Hematopoietic multipotent progenitor cell (in vitro differentiated cells): ENCODE measurements at places on chromosomes 16 and 17.

DNA sequence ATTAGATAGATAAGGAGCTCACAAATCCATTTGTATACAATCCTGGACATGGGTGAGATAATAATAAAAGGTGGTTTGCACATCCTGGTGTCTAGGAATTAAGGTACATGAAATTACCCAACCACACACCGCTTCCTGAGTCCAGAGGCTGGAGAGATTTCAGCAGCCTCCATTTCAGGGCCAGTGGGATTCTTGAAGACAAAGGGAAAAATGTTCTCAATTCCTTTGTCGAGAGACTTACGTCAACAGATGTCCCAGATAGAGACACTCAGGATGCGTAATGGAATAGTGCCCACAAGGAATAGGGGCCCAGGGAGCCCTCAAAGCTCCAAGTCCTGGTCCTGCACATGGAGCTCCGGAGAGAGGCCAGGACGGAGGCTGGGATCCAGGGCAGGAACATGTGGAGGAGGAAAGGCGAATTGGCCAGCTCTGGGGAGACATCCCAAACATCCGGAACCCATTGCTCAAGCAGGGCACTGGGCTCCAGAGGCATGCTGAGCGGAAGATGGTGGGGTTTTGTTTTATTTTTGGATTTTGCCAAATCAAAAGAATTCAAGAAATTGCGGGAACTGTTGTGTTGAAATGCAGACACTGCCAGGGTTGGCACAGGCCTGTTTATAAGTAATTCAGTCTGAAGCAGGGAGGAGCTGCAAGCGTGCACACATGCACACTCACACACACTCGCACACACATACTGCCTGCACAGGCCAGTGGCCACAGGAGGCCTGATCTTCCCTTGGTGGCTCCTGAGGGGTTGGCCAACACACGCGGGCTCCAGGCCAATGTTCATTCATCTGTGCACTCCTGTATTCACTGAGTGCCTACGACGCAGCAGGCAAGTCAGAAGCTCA lies 97.2 kb downstream of the NOG start:
- DNase-seq = no peak

DNA sequence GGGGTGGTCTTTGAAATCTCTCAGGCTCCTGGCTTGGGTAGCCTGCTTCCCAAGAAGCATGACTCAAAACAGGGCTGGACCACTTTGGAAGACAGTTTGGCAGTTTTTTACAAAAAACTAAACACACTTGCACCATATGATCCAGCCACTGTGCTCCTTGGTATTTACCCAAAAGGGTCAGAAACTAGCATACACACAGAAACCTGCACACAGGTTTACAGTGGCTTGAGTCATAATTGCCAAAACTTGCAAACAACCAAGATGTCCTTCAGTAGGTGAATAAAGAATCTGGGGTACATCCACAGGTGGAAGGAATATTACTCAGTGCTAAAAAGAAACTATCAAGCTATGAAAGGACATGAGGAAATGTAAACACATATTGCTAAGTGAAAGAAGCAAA lies 323.2 kb upstream of the CDH5 start:
- DNase-seq = no peak

DNA sequence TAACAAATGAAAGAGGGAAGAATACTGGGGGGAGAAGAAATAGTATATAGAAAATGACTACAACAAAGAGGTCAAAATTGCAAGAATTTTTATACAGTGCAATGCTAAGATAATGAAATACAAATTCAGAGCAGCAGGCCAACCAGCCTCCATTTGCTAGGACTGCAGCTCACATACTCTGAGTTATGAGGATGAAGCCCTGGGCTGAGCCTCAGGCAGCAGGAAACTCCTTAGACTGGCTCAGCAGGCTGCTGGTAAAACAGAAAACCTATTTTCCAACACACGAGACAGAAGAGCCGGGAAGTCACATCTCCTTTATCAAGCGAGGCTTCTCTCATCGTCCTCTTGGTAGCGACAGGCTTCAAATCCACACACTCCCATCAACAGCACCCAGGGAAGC lies 296.5 kb downstream of the SLC39A11 start:
- DNase-seq = no peak

- peak; percentile 81 for DNase-seq
Measured at GRCh38 chr17:60641810-60642220, 35.8 kb upstream of the BCAS3 start.

GRCh38 chr17:54626146-54626703 lies 274.4 kb upstream of the TOM1L1 start:
- DNase-seq = no peak

GRCh38 chr16:15439521-15439920 lies 5.1 kb downstream of the BMERB1 start:
- no peak for DNase-seq

GRCh38 chr16:75345711-75346110 lies 87.6 kb downstream of the CFDP1 start:
- no peak for DNase-seq

- no peak for DNase-seq
Measured at GRCh38 chr16:24526701-24527495, 12.5 kb upstream of the RBBP6 start.

DNA sequence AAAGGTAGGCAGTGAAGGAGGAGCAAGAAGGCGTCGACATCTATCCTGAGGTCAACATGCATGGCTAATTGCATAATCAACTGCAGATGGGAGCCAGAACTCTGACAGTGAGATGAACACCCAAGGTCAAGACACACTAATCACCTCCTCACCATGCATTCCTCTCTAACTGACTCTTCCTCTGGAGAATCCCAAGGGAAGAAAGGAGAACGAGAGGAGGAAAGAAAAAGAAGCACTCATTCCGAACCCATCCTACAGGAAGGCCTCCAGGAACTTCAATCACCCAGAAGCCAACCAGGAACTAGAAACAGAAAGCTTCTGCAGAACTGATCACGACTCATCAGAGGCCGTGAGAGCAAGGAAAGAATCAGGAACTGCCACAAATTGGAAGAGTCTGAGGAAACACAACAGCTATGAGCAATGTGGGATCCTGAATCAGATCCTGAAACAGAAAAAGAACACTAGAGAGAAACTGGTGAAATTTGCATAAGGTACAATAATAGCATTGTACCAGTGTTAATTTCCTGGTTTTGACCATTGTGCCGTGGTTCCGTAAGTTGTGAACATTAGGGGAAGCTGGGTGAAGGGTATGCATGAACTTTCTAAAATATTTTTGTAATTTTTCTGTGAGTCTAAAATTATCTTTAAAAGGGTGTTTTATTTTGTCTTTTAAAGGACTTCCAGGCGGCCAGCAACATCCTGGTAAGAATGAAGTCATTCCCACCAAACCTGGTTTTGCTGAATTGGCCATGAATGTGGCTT lies 10.0 kb upstream of the BEAN1 start:
- no peak for DNase-seq

DNA sequence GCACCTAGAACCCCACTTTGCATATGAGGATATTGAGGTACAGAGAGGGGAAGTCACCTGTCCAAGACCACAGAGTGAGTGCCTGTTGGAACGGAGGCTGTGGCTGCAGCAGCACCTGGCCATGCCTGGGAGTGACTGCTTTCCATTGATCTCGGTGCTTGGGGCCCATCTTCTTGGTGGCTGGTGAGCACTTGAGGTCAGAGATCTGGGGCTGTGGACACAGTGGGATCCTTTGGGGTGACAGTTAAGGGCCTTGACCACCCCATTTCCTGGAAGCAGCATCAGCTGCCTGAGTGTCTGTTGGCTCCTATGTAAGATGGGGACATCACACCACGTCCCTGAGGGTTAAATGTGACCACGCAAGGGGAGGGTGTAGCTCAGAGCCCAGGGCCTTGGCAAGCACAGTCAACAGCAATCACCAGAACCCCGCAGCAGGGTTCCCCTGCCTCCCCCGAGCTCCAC lies 111.7 kb downstream of the IRF8 start:
- DNase-seq = no peak

DNA sequence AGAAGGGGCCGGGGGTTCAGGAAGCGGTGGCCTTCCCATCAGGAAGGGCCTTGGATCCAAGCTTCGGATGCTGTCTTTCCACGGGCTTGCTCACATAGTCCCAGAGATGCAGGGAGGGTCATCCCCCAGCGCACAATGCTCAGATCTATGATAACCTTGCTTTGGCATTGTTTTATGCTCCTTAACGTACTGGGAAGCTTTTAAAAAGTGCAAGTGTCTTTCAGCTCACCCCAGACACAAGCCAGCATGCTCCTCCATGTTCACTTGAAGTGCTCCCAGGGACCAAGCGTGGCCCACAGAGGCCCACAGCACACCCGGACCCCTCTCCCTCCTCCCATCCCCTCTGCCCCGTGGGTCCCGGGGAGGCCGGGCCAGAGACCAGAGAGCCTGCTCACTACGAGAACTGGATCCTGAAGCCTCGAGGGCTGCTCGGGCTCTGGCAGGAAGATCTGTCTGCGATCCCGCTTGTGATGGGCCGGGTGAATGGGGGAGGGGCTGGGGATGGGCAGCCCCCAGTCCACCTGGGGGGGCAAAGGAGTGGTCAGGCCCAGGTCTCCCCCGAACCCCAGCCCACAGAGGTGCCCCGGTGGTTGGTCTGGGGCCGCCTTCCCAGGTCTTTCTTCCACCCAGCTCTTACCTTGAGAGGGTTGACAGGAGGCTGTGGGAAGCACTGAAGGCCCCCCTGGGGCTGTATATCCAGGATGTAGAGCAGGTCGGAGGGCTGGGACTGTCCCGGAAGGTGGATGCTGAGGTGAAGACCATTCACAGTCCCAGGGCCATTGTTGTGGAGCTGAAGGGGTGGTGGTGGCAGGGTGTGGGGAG lies 11.8 kb upstream of the FAM171A2 start:
- DNase-seq = no peak

GRCh38 chr16:55914383-55914782 lies 39.2 kb upstream of the CES5A start:
- no peak for DNase-seq

DNA sequence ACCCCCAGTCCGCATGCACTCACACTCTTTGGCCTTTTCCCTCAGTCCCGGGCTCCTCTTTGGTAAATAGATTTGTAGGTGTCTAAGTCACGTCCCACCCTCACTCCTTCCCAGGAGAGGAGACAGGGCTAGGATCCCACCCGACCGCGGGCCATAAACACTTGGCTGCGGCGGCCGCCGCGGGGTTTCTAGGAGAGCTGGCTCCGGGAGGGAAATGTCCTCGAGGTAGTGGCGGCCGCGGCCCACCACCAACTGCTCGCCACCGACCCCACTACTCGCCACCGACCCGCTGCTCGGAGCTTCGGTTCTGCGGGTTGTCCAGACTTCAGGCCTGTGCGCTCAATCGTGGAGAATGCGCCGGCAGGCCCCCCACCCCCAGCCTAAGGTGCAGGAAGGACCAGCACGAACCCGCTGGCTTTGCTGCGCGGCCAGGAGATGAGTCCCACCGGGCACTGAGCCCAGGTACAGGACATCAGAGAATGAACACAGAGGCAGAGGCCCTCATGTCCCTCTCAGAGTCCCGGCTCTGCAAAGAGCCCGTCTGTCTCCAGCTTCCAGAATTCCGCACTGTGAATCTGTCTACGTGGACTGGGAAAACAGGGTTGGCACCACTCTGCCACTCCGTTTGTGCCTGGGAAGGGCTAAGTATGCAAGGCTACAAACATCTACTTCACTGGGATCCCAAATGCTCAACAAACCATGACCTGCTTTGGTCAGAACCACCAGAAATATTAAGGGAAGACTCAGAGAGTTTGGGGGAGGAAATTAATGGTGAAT lies 2.5 kb downstream of the PRAC2 start:
- DNase-seq = no peak

GRCh38 chr16:4414187-4414917 lies 2.0 kb downstream of the CORO7 start:
- no peak for DNase-seq

DNA sequence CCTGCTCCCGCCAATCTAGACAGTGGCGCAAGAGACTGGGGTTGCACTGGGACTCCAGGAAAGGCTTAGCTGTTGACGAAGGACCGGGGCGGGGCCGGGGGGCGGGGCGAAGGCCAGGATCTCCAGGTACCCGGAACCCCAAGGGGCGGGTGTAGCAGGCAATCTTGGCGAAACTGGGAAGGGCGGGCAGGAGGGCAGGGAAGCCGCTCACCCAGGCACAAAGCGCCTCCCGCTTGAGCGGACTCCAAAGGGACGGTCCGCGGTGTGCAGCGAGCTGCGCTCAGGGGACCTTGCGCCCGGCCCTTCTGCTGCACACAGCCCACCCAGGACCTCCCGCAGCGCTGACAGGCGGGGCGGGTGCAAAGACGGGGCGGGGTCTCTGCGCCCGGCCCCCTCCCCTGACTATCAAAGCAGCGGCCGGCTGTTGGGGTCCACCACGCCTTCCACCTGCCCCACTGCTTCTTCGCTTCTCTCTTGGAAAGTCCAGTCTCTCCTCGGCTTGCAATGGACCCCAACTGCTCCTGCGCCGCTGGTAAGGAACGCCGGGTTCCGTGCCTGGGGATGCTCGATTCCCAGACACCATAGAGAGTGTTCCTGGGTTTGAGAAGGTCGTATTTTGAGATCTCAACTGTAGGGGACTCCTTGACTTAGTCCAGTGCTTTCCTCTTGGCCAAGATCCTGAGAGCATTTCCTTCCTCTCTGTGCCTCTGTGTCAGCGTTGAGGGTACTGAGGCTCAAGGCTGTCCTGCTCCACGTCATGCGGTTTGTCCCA lies at the start of gene MT1F:
Gene MT1F (plus strand): TSS at position 405 of the 772 bp plus-strand sequence. CDS start 100 bp downstream, at position 505.
- no peak for DNase-seq

- no peak for DNase-seq
Measured at GRCh38 chr16:86072328-86073102, 173.6 kb downstream of the IRF8 start.

DNA sequence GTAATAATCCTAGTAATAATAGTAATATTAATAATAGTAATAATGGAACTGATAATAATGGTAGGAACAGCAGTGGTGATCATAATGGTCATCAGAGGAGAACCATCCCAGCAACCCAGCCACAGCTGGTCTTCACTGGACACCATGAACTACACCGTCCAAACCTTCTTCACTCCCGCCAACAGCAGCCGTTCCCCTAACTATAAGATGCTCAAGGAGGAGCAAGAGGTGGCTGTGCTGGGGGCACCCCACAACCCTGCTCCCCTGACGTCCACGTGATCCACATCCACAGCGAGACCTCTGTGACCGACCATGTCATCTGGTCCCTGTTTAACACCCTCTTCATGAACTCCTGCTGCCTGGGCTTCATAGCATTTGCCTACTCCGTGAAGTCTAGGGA lies 91.0 kb downstream of the ZDHHC7 start:
- DNase-seq = no peak

DNA sequence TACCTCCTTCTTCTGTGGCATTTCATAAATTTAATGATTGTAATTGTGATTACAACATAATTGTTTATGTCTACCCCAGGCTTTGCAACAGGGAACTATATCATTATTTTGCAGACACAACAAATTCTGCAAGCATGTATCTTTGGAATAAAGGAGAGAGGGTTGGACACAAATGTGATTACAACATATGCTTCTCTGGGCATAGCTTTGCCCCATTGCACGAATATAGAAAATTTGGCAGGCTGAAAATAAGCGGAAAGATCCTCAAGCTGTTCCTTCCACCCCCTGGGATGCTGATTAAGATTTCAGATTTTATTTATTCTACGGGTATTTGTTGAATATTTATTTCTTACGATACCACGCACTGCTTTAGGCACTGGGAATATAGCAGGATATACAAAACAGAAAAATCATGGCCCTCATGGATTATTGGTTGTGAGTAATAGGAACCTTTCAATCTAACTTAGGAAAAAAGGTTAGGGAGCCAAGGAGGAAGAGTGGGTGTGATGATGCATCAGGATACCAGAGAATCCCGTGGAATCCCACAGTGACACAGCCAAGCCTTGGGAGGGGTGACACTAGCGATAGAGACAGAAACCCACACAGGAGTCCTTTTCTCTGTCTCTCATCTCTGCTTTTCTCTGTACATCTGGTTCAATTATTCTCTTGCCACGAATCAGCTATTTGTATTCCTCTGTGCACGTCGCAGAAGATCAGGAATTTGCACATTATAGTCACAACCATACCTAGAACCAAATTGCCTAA lies 520.7 kb downstream of the MAF start:
- DNase-seq = no peak

- no peak for DNase-seq
Measured at GRCh38 chr17:81328978-81329926, 34.1 kb upstream of the SLC38A10 start.
